ENCODE measurements at places on chromosomes 5 and 9. TPM values are rescaled to one million over a fixed set of nuclear protein-coding genes. Genes with fewer than 3 reads are reported as not detected.

DNA sequence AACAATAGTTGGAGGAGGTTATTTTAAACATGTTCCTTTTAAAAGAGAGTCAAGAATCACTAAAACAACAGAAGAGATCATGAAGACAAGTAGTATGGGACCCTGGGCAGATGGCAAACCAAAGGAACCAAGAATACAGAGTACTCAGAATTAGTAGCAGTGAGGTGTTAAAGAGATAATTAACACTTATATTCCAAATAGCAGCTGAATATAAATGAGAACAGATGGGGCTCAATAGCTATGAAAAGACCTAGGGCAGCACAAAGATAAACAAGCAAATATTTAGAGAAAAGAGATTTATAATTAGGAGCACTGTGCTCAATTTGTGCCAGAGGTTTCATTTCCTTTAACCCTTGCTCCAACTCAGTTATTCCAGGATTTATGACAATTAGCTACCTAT lies 159.1 kb downstream of the FAM114A2 start:
- no peaks in the 10 kb centered on the region for H3K36me3 ChIP-seq
- DNase-seq, result no peak
- no peak overlapping the region for H3K4me3 ChIP-seq
- H3K27ac ChIP-seq, result no peak overlapping the region
- no peaks in the 10 kb centered on the region for H3K27me3 ChIP-seq
- no peaks in the 10 kb centered on the region for H3K4me1 ChIP-seq

- no peaks in the 10 kb centered on the region for H3K27me3 ChIP-seq
- H3K4me1 ChIP-seq, result peaks cover 10% of the 10 kb centered on the region
- no peak overlapping the region for H3K27ac ChIP-seq
- no peak overlapping the region for H3K4me3 ChIP-seq
Measured at GRCh38 chr9:80954521-80954920, 734.8 kb downstream of the TLE1 start.

DNA sequence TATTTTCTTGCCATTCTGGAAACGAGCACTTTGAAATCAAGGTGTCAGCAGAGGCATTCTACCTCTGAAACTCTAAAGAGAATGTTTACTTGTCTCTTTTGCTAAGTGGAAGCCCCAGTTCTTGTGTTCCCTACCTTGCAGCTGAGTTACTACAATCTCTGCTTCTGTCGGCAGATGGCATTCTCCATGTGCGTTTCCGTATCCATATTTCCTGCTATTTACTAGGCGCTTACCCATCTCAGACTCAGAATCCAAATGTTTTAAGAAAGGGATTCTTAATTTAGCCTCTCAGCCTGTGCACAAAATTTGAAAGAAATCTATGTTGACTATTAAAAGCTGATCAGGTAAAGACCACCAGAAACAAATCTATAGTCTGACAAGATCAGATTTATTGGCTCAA lies 221.3 kb upstream of the FTMT start:
- no peaks in the 10 kb centered on the region for H3K36me3 ChIP-seq
- peaks cover 9% of the 10 kb centered on the region for H3K4me1 ChIP-seq
- no peak overlapping the region for H3K27ac ChIP-seq
- H3K27me3 ChIP-seq, result peaks cover 17% of the 10 kb centered on the region
- no peak overlapping the region for H3K4me3 ChIP-seq
- DNase-seq, result no peak

DNA sequence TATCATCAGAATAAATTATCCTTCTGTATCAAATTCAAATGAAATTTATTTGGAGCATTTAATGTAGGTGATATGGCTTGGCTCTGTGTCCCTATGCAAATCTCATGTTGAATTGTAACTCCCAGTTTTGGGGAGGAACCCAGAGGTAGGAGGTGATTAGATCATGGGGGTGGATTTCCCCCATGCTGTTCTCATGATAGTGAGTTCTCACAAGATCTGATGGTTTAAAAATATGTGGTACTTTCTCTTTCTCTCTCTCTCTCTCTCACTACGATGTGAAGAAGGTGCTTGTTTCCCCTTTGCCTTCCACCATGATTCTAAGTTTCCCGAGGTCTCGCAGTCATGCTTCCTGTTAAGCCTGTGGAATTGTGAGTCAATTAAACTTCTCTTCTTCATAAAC lies 678.4 kb upstream of the RGMB start:
- H3K27me3 ChIP-seq, result no peaks in the 10 kb centered on the region
- peak overlapping the region; percentile 31 for H3K27ac ChIP-seq
- H3K4me1 ChIP-seq, result no peaks in the 10 kb centered on the region
- no peak for DNase-seq
- no peaks in the 10 kb centered on the region for H3K36me3 ChIP-seq

DNA sequence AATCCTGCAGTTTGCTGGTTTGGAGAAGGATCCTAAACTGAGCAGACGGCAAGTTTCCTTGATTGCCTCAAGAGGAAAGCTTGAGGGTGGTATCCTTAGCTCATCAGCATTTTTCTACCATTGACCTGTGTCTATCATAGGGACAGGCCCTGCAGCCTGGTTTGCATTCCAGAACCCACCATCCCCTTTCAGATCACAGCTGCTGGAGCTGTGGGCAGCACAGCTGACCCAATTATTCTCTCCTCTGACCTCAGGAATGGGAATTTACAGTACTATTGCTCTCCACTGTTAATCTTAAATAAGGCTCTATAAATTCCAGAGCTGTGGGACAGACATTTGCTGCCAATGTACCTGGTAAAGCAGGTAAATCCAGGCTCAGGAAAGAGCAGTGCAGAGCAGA lies 163.0 kb downstream of the SPOCK1 start:
- H3K4me1 ChIP-seq, result peaks cover 4% of the 10 kb centered on the region
- no peak overlapping the region for H3K27ac ChIP-seq
- DNase-seq, result no peak
- no peak overlapping the region for H3K4me3 ChIP-seq
- no peaks in the 10 kb centered on the region for H3K27me3 ChIP-seq

Gene FAM78A
- 4.4 TPM for total RNA-seq

Gene PHPT1
- 170 TPM for total RNA-seq

- H3K36me3 ChIP-seq, result no peaks in the 10 kb centered on the region
- no peak overlapping the region for H3K27ac ChIP-seq
- H3K4me3 ChIP-seq, result no peak overlapping the region
- no peaks in the 10 kb centered on the region for H3K4me1 ChIP-seq
- no peaks in the 10 kb centered on the region for H3K27me3 ChIP-seq
Measured at GRCh38 chr5:108945094-108945493, 197.4 kb downstream of the FER start.

Gene IFNA13
- not detected for total RNA-seq
